ENCODE measurements at places on chromosomes 4 and X. TPM values are rescaled to one million over a fixed set of nuclear protein-coding genes. Genes with fewer than 3 reads are reported as not detected.

Gene PCSK1N
- total RNA-seq: 24.1 TPM

Gene NAAA
- total RNA-seq: 11.2 TPM

Gene MAGEB17
- total RNA-seq: not detected

Gene TASL
- not detected for total RNA-seq

Gene SPANXA1
- not detected for total RNA-seq

Gene YY2
- total RNA-seq: 3.9 TPM

Gene GAGE12J
- not detected for total RNA-seq

Gene UGT8
- 14.8 TPM for total RNA-seq

Gene PRR32
- not detected for total RNA-seq

Gene EVC2
- not detected for total RNA-seq

- H3K4me1 ChIP-seq: no peaks in the 10 kb centered on the region
- DNase-seq: no peak
- no peak overlapping the region for H3K4me3 ChIP-seq
- H3K36me3 ChIP-seq: no peaks in the 10 kb centered on the region
These were observed 20.2 kb upstream of the TMEM184C start for GRCh38 chr4:147596981-147597380.

- no peaks in the 10 kb centered on the region for H3K4me1 ChIP-seq
- H3K27me3 ChIP-seq: no peaks in the 10 kb centered on the region
- no peak for DNase-seq
- H3K4me3 ChIP-seq: no peak overlapping the region
These were observed 1158.1 kb downstream of the FSTL5 start for GRCh38 chr4:161005746-161006145.

DNA sequence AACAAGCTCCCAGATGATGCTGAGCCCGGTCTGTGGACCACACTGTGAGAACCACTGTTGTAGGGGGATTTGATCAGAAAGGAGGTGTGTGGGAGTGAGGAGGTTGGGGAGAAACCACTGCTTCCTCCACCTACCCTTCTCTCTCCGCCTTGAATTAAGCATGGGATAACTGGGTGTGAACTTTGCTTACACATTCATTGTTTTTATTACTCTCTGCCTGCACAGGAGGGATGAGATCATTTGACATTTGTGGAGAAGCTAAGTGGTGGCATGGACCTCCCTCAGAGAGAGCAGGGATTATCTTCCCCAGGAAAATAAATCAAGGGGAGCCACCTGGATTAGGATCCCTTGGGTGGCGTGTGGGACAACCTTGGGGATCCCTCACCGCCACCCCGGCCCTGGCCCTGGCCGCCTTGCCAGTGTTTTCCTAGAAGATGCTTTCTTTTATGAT is 212.1 kb upstream of the ATP6AP2 start:
- no peak for DNase-seq
- no peak overlapping the region for H3K4me3 ChIP-seq
- no peak overlapping the region for H3K27ac ChIP-seq
- no peaks in the 10 kb centered on the region for H3K27me3 ChIP-seq
- no peaks in the 10 kb centered on the region for H3K4me1 ChIP-seq

- H3K27me3 ChIP-seq: no peaks in the 10 kb centered on the region
- H3K36me3 ChIP-seq: peaks cover 1% of the 10 kb centered on the region
- DNase-seq: no peak
- no peaks in the 10 kb centered on the region for H3K4me1 ChIP-seq
- no peak overlapping the region for H3K27ac ChIP-seq
- H3K4me3 ChIP-seq: no peak overlapping the region
These were observed 17.3 kb upstream of the UVSSA start for GRCh38 chr4:1329408-1330371.

- DNase-seq: no peak
- H3K27ac ChIP-seq: no peak overlapping the region
- H3K27me3 ChIP-seq: no peaks in the 10 kb centered on the region
- H3K4me3 ChIP-seq: no peak overlapping the region
These were observed 2.8 kb downstream of the APLN start for GRCh38 chrX:129651756-129652564.

DNA sequence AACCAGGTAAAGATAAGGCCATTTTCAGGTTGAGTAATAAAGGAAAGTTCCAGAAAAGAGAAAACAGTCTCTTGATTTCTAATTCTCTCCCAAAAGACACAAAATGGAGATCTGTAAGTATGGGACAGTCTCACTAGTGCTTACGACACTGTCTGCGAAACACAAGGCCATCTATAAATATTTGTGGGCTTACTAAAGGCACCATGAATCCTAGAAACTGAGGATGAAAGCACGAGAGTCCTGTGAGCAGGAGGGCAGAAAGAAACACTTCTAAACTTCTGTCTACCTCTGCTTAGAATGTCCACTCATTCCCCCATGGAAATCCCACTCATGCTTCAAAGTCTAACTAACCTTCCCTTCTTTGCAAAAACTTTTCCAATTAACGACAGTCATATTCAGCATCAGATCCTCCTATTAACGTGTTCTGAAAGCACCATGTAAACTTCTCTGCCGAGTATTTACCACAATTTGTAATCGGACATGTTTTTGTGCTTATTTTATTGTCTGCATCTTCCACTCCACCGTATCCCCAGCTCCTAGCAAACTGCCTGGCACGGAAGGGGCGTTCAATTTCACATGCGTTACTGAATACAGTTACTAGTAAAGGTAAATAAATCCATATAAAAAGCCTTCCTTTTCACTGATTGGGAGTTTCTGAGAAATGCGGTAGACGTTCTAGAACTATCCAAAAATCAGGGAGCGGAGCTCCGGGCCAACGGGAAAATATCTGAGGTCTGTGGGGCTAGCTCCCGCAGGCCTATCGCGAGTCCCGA is 665 bp downstream of the PSMD10 start:
- DNase-seq: no peak
- no peaks in the 10 kb centered on the region for H3K4me1 ChIP-seq
- H3K27ac ChIP-seq: no peak overlapping the region
- H3K27me3 ChIP-seq: no peaks in the 10 kb centered on the region
- no peaks in the 10 kb centered on the region for H3K36me3 ChIP-seq

DNA sequence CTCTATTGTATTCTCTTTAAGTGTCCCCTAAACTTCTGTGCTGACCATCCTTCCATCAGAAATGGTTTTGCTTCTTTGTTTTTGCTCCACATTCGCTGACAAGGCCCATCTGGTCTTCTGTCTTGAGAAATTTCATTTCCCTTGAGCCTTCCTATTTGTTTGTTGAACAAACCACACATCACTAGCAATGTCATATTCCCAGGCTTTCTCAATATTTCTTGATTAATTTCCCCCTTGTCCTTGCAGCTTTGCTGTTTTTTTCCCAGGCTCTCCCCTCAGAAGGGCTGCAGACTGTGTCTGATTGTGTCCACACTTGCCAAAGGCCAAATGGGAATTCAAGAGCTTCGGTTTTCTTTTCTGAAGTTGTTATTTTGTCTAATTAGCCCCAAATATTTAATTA is 158.9 kb downstream of the MID1IP1 start:
- H3K4me3 ChIP-seq: no peak overlapping the region
- no peaks in the 10 kb centered on the region for H3K4me1 ChIP-seq
- no peaks in the 10 kb centered on the region for H3K36me3 ChIP-seq
- H3K27ac ChIP-seq: no peak overlapping the region
- DNase-seq: no peak

DNA sequence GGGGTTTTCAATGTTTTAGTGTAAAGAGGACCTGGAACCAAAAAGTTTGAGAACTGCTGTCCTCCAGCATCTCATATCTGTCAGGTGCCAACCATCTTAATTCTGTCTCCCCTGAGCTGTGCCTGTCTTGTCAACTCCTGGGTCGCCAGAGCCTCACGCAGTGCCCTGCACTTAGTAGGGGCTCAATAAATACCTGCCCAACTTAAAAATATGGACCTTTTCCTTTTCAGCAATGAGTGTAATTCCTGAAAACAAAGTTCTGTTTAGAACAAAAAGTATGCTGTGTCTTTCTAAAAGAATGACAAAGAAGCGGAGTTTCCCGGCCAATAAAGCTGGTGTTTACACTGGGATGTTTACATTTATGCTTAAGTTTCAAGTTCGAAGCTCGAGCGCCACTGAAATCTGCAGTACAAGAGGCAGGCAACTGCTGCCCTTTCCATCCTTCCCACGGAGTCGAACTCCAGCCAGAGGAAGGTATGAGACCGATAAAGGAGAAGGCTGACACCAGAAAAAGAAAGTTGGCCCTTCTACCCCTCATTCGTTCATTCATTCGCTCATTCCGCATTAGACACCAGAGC is 1.1 kb upstream of the HTATSF1 start:
- H3K36me3 ChIP-seq: no peaks in the 10 kb centered on the region
- peak overlapping the region; percentile 57 for H3K4me3 ChIP-seq
- no peaks in the 10 kb centered on the region for H3K27me3 ChIP-seq
- no peaks in the 10 kb centered on the region for H3K4me1 ChIP-seq
- DNase-seq: no peak
- H3K27ac ChIP-seq: peak overlapping the region; percentile 83

GRCh38 chr4:185374573-185374972 is 21.2 kb downstream of the LRP2BP start:
- H3K36me3 ChIP-seq: no peaks in the 10 kb centered on the region
- no peak overlapping the region for H3K4me3 ChIP-seq
- no peaks in the 10 kb centered on the region for H3K27me3 ChIP-seq
- H3K27ac ChIP-seq: no peak overlapping the region
- H3K4me1 ChIP-seq: no peaks in the 10 kb centered on the region
- DNase-seq: no peak

- no peaks in the 10 kb centered on the region for H3K4me1 ChIP-seq
- H3K27me3 ChIP-seq: no peaks in the 10 kb centered on the region
- peak; percentile 27 for DNase-seq
These were observed 16.2 kb downstream of the AWAT2 start for GRCh38 chrX:70033348-70034051.

DNA sequence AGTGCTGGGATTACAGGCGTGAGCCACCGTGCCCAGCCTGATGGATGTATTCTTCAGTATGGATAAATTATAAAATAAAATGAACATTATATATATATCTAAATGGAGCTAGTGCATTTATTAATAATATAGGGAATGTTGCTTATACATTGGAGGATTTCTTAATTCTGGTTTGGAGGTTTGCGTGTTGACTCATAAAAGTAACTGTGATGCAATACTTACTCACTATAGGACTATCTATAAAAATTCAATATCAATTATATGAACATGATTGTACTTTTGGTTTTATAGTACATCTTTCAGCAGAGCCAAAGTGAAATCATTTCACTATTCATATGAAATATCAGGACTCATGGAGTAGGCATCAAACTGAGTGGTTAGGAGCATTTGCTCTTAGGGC is 3.2 kb upstream of the AREG start:
- no peak overlapping the region for H3K27ac ChIP-seq
- 0 out of 2 replicates have a peak, but pooled peaks cover 5% of the 10 kb centered on the region for H3K4me1 ChIP-seq
- H3K36me3 ChIP-seq: no peaks in the 10 kb centered on the region
- H3K27me3 ChIP-seq: no peaks in the 10 kb centered on the region
- no peak overlapping the region for H3K4me3 ChIP-seq
- DNase-seq: no peak

- H3K27me3 ChIP-seq: no peaks in the 10 kb centered on the region
- no peak overlapping the region for H3K4me3 ChIP-seq
- no peak for DNase-seq
- H3K4me1 ChIP-seq: no peaks in the 10 kb centered on the region
- no peak overlapping the region for H3K27ac ChIP-seq
These were observed 62.2 kb upstream of the RAB33B start for GRCh38 chr4:139391731-139392130.

- H3K27ac ChIP-seq: no peak overlapping the region
- no peak for DNase-seq
- H3K4me1 ChIP-seq: 0 out of 2 replicates have a peak, but pooled peaks cover 3% of the 10 kb centered on the region
- no peak overlapping the region for H3K4me3 ChIP-seq
- H3K36me3 ChIP-seq: no peaks in the 10 kb centered on the region
These were observed 248.7 kb downstream of the ARHGAP10 start for GRCh38 chr4:147980586-147980985.

DNA sequence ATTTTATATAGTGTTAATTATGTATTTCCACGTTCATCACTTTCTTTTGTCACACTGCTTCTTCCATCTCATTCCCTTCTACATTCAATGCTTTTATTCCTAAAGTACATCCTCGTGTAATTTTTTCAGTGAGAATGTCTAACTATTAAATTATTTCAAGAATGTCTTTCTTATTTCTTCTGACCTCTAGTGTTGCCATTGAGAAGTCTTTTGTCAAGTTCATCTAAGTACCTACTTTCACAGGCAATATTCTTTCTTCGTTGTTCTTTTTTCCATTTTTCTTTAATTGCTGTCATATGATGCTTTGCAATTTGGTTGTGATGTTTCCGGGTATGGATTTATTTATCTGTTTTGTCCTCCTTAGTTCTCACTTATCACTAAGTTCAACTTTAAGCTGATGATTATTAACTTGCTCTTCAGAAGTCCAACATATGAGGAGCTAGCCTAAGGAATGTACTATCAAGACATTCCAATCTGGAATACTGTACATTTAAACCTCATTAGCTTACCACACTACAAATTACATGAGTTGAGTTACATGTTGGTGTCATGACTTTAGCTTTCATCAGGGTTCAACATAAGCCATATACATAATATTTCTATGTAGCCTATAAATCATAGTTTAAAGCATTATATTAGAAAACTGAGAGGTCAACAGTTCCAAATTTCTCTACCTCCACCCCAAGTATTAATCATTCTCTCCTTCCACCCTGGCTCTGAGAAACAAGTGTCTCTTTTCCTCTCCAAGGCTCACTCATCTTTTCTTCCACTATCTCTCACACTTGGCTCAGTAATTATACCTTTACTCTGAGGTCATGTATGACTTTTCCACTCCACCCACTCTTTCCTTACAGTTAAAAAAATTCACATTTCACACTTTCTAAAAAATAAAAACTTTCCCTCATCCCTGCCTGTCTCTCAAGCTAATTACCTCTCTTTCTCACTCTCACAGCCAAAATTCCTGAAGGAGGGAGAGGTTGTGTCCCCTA is 81.5 kb downstream of the COX18 start:
- no peaks in the 10 kb centered on the region for H3K27me3 ChIP-seq
- H3K36me3 ChIP-seq: no peaks in the 10 kb centered on the region
- no peaks in the 10 kb centered on the region for H3K4me1 ChIP-seq
- no peak for DNase-seq

DNA sequence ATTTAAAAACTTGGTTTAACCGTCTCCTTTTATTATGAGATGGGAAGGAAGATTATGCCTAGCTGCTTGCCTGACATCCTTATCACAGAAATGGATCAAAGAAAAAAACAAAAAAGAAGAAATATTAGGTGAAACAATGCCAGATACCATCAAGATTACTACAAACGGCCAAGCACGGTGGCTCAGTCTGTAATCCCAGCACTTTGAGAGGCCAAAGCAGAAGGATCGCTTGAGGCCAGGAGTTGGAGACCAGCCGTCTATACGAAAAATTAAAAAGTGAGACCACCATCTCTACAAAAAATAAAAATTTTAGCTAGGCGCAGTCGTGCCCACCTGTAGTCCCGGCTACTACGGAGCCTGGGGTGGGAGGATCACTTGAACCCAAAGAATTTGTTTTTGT is 2.3 kb downstream of the FRYL start:
- DNase-seq: no peak
- peak overlapping the region; percentile 96 for H3K4me3 ChIP-seq
- H3K27ac ChIP-seq: no peak overlapping the region
- no peaks in the 10 kb centered on the region for H3K36me3 ChIP-seq
- no peaks in the 10 kb centered on the region for H3K4me1 ChIP-seq
- H3K27me3 ChIP-seq: no peaks in the 10 kb centered on the region

Data from Caco-2 (cell line).